Stimulated activated CD4-positive, alpha-beta T cell treated with anti-CD3 and anti-CD28 coated beads, Interleukin-15, amount 100 ng/mL, for 1 hour (primary cell): ENCODE measurements at places on chromosomes 6 and 20.

- no peak for DNase-seq
These were observed 96.8 kb downstream of the IYD start for GRCh38 chr6:150465610-150466009.

- DNase-seq = no peak
These were observed 22.6 kb upstream of the SIRPB2 start for GRCh38 chr20:1513801-1514200.

DNA sequence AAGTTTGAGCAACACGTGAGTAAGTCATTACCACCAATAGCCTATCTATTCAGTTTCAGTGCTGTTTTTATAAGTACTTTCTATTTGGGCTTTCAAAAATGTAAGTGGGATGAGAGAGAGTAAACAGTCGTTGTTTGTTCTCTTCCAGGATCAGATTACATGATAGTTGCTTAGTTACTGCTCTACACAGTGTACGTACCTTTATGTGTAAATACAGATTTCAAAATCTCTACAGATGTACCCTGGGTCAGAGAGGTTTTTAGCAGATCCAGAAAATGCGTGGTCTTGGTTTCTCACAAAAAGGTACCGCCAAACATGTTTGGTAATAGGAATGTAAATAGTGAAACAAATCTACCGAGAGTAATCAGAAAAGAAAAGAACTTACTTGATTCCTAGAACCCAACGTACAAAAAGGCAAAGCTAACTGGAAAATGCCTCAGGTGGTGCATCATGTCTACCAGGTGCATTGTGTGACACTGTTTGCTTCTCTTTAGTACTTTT, 421.1 kb downstream of the BCKDHB start:
- DNase-seq = no peak

DNA sequence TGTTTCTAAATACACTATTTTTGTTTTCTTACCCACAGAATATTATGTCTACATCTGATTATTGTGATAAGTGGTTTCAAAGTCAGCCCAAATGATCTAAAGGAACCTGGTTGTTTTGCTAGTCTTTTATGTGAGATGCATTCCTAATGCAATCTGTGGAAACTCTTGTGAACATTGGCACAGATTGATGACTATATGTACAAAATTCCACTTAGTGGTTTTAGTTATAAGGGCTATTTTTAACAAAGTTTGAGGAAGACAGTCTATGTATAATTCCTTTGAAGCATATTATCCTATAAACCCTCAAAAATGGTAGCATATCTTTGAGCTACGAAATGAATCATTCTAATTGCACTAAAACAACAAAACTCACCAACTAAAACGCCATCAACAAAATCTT, 140.9 kb downstream of the GRIK2 start:
- DNase-seq = no peak

- no peak for DNase-seq
These were observed 36.7 kb downstream of the C6orf132 start for GRCh38 chr6:42105709-42106108.
